ENCODE measurements at places on chromosomes 4 and X.
A peak's percentile ranks its signal among the peaks of the same experiment; 100 is the strongest.

DNA sequence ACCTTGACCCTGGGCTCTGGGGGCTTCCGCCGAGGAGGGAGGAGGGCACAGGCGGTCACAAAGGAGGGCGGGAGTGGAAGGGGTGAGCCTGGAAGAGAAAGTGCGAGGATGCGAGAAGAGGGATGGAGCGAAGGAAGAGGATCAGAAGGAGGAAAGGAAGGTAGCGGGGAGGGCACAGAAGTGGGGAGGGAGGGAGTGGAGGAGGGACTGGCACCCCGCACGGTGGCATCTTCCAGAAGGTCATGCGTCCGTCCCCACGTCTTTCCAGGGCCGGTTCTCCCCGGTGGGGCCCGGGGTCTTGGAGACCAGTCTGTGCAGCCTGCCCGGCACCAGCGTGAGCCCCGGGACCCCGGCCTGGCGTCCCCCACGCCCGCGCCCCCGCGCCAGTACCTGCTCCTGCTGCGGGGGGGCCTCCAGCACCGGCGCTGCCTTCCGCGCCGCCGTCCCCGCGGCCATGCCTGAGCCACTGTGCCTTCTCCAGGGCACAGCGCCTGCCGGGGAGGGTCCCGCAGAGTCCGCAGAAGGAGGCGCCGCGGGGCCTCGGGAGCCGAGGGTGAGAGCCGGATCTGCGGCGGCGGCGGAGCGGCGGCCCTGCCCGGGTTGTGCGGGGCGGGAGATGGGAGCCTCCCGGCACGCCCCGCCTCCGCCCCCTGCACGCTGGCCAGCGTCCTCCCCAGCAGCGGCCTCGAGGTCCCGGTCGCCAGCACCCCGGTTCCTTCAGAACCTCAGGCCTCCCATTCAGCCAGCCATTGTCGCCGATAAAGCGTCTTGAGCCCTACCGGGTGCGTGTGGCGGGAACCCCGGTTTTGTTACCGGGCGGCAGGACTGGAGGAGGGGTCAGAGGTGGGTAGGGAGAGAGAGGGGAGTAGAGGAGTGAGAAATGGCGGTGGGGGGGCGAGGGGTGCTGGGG lies at the start of gene RNF175:
Gene RNF175, minus strand, starts transcription at position 618 of the 910 bp plus-strand sequence. Its CDS starts 162 bp downstream, at position 456.
- DNase-seq = no peak

DNA sequence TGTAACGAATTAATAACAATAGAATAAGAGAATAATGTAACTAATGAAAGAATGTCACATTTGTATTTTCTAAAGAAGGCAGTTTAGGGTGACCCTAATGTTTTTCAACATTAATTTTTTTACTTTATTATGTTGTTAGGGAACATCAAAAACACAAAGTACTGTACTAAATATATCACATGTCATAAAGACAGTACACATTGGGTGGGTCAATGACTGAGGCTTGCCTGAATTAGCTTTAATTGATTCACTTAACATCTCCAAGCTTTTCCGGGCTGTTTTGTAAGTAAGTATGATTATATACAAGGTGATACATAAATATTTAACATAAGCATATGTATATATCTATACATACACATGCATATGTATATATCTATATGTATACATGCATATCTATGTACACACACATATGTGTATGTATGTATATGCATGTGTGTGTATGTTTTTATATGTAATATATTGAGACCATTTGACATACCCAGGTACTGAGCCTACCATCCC lies 43.4 kb upstream of the KLF3 start:
- no peak for DNase-seq

- no peak for DNase-seq
Measured at GRCh38 chr4:140005699-140006098, 148.3 kb downstream of the MAML3 start.

GRCh38 chr4:152278172-152278504 lies 257.8 kb downstream of the FBXW7 start:
- no peak for DNase-seq

DNA sequence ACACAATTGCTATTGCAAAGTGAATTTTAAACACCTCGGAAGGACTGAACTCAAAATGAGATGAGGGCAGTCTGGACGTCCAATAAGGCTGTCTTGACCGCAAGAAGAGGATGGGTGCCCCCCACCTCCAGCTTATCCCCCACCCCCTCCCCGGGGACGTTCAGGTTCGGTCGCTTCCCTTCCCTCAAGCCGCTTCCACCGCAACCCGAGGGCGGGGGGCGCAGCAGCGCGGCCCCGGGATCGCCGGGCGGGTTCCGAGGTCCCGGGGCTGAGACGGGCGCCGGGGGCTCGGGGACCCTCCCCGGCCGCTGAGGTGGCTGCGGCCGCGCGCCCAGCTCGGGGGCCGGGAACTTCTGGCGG lies 480 bp downstream of the USP46 start:
- DNase-seq = no peak

DNA sequence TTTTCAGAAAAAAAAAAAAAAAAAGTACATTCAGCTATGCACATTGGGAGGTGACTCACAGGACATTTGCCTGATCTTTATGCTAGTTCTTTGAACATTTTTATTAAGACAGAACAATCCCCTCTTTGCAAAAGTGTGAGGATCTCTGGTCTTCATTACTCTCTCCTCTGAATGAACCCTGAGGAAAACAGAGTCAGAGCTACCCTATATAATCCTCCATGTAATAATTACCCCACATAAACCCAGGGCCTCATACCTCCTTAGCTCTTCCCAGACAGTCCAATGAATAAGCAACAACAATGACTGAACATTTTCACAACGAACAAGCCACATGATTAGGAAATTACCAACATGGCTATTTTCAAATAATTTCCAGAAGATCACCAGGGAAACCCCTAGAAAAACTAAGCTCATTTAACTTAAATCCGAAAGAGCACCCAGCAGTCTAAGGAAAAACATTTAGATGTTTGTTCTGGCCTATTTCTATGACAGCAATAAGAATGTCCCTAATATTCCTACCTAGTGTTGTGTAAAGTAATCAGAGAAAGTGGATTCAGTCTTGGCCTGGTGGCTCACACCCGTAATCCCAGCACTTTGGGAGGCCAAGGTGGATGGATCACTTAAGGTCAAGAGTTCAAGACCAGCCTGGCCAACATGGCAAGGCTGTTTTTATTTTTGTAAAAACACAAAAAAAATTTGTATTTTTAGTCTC lies 37.8 kb downstream of the TBC1D9 start:
- peak; percentile 52 for DNase-seq

GRCh38 chr4:31236020-31236638 lies 516.0 kb downstream of the PCDH7 start:
- DNase-seq = no peak

GRCh38 chr4:148850257-148850995 lies 408.2 kb upstream of the NR3C2 start:
- DNase-seq = no peak
